Stimulated activated CD8-positive, alpha-beta memory T cell treated with anti-CD3 and anti-CD28 coated beads, Interleukin-7, amount 100 ng/mL, for 1 hour (primary cell): ENCODE measurements at places on chromosomes 13 and 19.

DNA sequence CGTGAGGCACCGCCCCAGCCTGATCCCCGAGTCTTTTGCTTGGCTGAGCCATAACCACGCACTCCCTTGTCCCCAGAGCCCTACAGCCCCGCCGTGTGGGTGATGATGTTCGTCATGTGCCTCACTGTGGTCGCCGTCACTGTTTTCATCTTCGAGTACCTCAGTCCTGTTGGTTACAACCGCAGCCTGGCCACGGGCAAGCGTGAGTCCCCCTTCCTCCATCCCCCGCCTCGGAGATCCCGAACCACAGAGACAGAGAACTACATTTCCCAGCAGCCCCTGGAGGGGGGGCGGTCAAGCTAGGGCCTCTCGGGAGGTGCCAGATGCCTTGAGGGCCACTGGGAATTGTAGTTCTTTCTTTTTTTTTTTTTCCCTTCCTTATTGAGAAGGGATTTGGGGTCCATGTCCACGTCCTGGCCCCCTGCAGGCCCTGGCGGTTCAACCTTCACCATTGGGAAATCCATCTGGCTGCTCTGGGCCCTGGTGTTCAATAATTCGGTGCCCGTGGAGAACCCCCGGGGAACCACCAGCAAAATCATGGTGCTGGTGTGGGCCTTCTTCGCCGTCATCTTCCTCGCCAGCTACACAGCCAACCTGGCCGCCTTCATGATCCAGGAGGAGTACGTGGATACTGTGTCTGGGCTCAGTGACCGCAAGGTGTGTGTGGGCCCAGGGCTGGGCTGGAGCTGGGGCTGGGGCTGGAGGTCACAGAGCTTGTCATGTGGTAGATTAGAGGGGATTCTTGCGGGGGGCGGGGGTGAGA is 25.9 kb downstream of the GRIN2D start:
- DNase-seq, result peak; percentile 34

GRCh38 chr19:3669082-3669946 is 31.0 kb downstream of the PIP5K1C start:
- DNase-seq, result no peak

GRCh38 chr13:80341756-80342370 is 937 bp upstream of the SPRY2 start:
- no peak for DNase-seq

GRCh38 chr13:55439450-55439849 is 1701.3 kb upstream of the PRR20A start:
- no peak for DNase-seq

DNA sequence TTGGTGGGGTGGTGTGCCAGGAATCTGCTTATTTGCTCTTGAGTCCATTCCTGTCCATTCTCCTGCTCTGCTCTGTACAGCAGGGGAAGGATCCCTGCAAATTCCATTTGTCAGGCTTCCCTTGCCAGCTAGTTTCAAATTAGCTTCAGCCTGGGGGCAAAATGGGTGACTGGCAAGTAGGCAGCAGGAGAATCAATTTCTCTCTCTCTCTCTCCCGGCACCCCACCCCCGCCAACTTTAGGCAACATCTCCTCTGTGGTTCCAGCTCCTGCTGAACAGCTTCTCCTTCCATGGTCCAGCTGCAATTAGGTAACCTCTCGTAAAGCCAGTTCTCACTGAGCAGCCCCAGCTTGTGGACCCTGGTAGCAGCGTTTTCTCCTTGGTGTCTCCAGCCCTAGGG is 6.7 kb upstream of the MYCBP2 start:
- DNase-seq, result no peak

DNA sequence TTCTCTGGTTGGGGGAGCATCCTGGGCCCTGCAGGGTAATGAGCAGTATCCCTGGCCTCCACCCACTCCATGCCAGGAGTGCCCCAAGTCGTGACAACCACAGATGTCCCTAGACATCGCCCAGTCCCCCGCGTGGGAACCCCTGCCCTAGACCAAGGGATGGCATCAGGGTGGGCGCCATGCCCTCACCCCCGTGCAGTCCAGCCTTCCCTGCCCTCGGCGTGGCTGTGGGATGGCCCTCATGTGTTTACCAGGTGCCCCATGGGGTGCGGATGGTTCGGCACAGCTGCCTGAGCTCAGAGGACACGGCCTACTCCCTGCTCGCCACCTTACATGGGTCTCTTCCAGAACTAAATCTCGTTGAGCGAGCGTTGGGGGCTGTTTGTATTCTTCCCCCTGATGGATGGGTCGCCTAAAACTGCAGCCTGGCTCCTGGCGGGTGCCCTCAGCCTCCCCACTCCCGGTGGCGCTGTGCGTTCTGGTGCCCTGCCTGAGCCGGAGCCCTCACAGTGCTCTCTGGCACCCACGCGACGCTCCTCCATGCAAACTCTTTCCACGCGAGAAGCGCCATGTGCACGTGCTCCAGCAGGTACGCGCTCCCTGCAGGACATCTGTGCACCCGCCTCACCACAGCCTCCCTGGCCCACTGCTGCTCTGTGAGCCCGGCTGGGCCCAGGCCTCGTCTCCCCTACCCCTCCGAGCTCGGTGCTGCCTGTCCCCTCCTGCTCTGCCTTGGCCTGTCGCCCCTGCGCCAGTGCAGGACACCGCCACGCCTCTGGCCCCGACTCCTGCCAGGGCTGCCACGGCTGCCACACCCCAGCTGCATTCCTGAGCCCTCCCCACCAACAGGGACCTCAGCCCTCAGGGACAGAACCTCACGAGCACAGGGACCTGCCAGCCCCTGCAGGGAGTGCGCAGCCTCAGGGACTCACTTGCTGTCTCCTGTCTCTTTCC is 145.0 kb downstream of the KDM4B start:
- no peak for DNase-seq

GRCh38 chr19:57191141-57192076 is at the start of gene ZNF264:
Gene ZNF264, plus strand, starts transcription at chr19:57191500. Its CDS starts 414 bp downstream, at chr19:57191914.
- peak; percentile 78 for DNase-seq

GRCh38 chr19:290372-291005 is 714 bp downstream of the PLPP2 start:
- DNase-seq, result no peak

GRCh38 chr13:32330441-32330840 is 15.1 kb downstream of the BRCA2 start:
- no peak for DNase-seq

- DNase-seq, result no peak
These were observed 33.2 kb downstream of the KCTD12 start for GRCh38 chr13:76852986-76853385.

DNA sequence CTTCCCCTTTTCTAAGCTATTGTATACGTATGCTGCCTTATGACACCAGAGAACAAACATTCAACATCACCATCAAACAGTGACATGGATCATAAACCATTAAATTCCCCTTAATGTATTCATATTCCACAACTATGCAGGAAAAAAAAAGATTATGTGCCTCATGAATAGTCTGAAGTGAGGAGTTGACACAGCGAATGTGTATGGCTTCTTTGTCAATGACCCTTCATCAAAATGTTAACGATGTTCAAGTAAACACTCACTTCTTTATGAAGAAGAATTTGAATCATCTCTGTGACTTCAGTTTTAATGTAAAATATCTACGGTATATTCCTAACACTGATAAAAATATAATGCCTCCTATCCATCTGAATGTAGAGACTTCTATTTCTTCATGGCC is 44.6 kb downstream of the SMAD9 start:
- no peak for DNase-seq
